ENCODE measurements at places on chromosomes 1 and 21.
A peak's percentile ranks its signal among the peaks of the same experiment; 100 is the strongest.

GRCh38 chr1:181159451-181160140, 71.1 kb downstream of the IER5 start:
- DNase-seq = no peak

- DNase-seq = no peak
Measured at GRCh38 chr1:232426801-232427200, 203.1 kb downstream of the SIPA1L2 start.

GRCh38 chr1:228207381-228207810, 448 bp upstream of the OBSCN start:
- DNase-seq = no peak

DNA sequence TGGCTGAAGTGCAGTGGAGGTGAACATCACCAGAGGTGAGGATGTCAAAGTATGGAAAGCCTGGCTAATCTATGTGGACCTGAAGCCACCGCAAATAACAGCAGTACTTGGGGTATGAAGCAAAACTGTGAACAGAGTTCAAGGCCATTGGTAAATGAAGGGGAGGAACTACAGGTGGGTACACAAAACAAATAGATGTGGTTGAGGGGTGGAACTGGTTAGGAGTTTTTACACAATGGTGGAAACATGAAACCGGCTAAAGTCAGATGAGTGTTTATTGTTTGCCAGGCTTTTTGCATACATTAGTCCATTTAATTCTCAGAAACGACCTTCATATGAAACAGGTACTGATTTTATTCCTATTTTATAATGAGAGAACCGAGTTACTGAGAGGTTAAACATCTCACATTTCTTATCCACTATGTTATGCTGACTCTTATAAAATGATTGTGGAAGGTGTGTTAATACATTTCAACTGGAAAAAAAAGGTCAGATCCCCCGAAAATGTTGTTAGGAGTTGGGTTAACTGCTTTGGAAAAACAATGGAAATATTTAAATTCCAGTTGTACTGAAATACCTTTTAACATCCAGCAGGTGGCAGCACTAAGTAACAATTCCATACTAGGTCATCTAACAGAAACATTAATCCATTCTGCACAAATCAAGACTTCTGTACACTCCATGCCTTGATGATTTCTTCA, 44.3 kb upstream of the GTF2B start:
- peak; percentile 57 for DNase-seq

DNA sequence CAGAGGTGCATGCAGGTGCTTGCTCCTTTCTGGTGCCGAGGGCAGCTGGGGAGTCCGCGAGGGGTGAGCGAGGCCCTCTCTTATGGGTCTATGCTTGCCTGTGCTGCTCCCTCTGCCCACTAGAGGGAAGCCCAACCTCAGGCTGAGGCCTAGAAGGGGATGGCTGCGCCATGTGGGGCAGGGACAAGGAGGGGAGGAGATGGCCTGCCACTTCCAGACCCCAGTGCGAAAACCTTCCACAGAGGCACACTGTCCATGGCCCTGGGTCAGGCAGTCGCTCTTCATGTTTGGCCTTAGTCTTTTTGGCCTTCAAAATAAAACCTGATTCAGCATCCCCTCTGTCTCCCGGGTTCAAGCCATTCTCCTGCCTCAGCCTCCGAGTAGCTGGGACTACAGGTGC, 14.0 kb downstream of the RHBG start:
- DNase-seq = peak; percentile 44

DNA sequence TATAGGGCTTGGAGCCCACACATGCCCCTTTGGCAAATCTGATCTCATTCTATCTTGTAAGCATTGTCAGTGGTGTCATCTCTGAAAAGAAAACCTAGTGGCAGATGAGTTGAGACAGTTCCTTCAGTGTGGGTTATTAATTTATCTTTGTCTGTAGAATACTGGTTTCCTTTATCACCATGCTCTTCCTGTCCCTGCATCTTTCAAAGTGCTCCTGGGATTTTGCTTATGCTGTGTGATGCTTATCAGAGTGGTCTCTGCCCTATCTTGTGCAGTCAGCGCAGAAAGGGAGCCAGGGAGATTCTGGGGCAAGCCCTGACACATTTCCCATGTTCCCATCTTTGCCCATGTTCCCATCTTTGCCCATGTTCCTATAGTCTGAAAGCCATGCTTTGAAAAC, 402.9 kb downstream of the RWDD3 start:
- DNase-seq = no peak

DNA sequence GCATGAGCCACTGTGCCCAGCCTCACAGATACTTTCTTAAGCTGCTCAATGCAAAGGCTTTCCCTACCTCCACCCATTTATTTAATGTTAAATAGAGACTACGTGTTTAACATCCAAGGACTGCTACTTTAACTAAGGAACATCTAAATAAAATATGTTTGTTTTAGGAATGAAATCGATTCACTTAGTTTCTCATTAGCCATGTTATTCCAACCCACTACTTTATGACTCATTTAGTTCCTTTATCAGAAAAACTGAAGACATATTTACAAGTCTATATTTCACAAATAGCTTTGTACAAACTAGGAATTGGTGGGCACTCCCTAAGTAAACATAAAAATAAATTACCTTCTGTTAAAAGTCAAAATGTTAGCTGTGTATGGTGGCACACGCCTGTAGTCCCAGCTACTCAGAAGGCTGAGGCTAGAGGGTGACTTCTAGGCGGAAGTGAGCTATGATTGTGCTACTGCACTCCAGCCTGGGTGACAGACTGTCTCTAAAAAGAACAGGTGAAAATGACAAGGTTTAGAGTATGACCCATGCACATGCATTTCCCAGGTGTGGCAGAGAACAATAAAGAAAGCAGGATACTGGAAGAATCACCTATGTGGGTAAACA, 39.9 kb upstream of the AK4 start:
- no peak for DNase-seq

DNA sequence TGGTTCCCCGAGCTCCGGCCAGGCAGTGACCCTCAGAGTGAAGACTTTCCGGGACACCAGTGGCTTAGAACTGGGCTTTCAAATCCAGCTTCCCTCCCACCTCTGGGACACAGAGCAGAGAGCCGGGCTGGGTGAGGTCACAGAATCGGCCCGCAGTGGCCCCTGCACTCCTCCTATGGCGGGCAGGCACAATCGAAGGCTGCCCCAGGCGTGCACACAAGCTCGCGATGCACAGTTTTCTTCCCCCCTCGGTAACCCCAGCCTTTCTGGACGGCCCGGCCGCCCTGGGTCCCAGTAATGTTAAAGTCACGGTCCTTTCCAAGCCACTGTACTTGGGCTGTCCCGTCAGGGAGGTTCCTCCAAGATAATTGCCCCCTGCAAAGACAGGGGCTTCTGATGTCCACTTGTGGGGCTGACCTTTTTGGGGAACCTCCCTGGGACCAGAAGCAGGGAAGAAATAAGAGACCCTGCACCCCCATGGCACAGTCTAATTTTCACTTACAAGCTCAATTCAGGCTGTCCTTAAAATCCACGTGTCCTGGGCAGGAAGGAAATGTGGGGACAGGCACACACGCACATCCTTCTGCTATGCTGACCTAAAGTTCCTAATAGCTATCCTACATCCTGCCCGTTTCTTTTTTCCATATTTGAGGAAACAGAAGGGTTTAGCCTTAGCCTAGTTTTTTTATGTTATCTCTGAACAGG, 13.7 kb downstream of the TFF3 start:
- DNase-seq = no peak

GRCh38 chr1:106814418-106814817, 242.1 kb upstream of the PRMT6 start:
- no peak for DNase-seq

DNA sequence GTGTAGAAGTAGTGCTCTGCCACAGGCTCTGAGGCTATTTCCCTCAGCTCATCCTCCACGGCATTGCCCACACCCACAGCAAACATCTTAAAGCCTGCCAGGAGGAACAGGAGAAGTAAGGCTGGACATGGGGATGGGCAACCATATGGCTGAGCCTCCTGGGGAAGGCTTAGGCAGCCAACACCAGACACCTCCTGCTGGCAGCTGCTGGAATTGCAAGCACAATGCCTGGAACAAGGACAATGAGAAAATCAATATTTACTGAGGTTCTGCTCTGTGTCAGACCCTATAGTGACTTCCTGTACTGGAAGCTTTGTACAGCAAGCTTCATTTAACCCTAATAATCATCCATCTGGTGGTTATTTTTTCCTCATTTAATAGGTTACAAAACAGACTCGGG, 8.2 kb downstream of the MATN1 start:
- no peak for DNase-seq

DNA sequence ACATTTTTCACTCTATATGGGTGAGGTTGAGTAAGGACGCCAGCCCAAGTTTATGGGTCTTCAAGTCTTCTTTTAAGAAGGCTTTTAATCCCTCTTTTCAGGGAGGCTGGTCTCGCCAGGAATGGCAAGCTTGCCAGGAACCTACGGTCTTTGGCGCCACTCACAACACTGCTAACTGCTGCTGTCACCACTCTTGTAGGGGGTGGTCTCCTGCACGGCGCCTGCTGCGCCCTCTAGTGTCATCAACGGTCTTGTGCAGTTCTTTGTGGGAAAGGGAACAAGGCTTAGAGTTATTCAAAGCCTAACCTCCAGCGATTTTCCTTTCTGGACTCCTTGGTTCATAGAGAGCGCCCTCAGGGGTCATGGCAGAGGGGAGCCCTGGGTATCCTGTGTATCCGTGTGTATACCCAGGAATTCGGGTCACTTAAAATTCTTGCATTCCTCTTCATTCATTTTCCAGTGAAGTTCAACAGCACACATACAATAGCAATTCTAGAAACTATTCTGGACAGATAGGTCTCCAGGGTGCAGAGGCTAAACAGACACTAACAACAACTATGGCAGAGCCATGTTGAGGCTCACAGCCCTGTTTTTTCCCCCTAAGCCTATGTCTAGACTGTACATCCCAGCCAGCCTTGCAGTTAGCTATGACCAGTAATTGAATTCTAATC, 392.8 kb upstream of the CAMK1G start:
- DNase-seq = peak; percentile 43

- DNase-seq = no peak
Measured at GRCh38 chr1:115648717-115649691, 7.2 kb downstream of the VANGL1 start.

DNA sequence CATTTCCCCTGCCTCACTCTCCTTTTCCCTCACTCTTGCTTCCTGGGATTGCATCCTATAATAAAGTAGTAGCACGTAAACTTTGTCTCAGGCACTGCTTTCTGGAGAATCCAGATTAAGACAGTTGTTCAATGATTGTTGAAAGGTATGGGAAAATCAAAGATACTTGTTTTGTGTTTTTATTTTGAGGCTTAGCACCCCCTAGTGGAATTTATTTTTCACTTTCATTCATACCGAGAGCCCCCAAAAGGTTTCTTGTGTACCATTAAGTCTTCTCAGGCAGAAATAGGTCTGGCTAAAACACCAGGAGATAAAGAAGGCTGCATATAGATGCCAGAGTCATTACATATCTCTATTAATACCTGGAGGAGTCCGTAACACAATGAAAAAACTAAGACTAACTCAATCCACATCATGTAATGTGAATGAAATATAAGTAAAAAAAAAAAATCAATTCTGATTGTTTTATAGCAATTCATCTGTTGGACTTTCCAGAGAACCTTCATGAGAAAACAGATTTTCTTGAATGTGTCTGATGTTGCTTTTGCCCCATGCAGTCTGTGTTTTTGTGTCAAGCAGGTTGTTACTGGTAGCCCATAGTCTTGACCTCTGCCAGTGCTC, 103.5 kb downstream of the RPE65 start:
- peak; percentile 63 for DNase-seq

- no peak for DNase-seq
Measured at GRCh38 chr1:21110163-21110562, 66.5 kb downstream of the EIF4G3 start.

DNA sequence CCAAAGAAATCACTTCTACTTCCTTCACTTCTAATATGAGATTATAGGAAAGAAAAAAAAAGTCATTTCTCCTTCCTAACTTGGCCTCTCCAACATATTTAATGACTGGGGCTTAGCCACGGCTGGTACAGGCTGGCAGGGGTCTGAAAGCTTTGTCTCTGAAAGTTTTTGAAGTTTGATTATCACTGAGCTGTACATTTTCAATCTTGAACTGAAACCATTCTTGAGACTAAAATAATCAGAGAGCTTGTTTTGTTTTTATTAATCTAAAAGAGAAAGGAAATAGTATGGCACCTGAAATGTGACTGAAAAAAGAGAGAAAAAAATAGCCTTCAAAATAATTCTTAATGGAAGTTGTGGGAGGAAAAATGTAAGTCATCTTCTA, 3.8 kb upstream of the KRTAP19-8 start:
- no peak for DNase-seq

DNA sequence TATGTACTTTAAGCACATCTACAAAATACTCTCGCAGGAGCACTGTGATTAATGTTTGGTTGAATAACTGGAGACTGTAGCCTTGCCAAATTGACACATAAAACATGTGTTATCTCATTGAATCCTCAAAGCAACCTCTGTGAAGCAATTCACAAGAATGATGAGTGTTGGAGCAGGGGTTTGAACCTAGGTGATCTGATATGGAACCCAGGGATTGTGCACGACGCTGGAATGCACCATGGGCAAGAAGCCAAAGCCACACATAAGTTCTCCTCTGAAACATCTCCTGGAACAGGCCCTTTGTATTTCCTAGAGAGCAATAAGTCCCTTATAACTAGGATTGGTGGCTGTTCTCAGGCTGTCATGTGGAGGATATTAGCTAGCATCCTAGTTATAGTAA, 124.6 kb upstream of the IVNS1ABP start:
- peak; percentile 63 for DNase-seq

DNA sequence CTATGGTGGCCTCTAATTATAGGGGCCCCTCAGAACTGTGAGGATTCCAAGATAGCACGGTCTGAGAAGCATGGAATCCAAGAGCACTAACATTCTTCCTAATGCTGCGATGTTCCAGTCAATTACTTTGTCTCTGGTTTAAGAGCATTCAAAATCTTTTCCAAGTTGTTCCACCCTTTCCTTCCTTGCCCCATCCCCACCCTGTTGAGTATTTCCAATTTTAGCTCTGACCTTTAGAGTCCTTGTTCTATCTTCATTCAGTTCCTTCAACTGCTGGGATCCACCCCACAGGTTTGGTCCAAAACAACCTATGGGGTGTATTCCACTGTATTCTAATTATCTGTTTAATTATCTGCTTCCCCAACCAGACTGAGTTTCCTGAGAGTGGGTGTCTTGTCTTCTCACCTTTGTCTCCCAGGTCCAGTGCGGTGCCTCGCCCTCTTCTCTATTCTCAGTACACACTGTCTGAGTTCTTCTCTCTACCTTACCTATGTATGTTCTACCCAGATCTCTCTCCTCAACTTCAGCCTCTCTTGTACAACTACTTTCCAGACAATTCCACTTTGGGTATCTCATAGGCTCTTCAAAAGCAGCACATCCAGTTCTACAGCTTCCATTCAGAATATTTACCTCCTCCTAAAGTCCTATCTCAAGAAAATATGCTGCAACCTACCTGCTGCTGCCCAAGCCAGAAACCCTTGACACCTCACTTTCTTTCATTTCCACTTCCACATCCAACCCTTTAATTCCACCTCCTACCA, 25.0 kb upstream of the BCL9 start:
- DNase-seq = no peak
